ENCODE measurements at places on chromosomes 4 and X.

GRCh38 chr4:100075056-100075455 is 115.2 kb downstream of the DDIT4L start:
- DNase-seq: no peak

GRCh38 chr4:98939438-98939837 is 10.5 kb upstream of the EIF4E start:
- DNase-seq: no peak

DNA sequence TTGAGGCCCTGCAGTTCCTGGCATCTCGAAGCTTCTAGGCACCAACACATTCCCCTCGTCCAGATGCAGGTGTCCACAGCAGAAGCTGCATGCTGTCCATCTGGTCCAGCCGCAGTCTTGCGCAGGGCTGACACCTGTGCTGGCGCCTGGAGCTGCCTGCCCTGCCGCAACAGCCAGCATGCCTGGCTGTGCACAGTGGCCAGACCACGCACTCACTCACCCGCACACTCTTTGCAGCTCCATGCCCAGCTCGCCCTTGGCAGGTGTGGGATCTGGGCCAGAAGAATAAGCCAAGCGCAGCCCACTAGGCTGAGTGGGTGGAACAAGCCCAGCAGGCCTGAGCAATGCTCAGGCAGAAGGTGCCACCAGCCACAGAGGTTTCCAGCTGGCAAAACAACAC is 125.6 kb downstream of the PARM1 start:
- DNase-seq: no peak

GRCh38 chr4:95541889-95542607 is 6.7 kb downstream of the UNC5C start:
- DNase-seq: no peak

- DNase-seq: no peak
Observed at GRCh38 chr4:68250151-68250930, 4.8 kb upstream of the TMPRSS11B start.

DNA sequence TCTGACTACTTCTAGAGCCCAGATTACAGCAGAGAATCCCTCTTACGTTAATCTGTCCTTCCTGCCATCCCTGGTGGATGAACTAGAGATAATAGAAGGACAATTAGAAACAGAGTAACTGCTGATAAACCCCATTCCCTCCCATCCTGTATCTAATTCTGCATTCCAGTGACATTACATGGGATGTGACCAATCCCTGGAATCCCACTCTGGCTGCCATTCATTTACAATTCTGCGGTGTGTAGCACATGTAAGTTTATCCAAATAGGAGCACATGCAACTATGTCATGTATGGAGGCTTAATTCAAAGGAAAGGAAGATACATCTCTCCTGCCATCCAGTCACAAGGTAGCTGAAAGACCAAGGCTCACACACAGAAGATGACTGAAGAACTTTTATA is 339.5 kb downstream of the GPAT3 start:
- no peak for DNase-seq

DNA sequence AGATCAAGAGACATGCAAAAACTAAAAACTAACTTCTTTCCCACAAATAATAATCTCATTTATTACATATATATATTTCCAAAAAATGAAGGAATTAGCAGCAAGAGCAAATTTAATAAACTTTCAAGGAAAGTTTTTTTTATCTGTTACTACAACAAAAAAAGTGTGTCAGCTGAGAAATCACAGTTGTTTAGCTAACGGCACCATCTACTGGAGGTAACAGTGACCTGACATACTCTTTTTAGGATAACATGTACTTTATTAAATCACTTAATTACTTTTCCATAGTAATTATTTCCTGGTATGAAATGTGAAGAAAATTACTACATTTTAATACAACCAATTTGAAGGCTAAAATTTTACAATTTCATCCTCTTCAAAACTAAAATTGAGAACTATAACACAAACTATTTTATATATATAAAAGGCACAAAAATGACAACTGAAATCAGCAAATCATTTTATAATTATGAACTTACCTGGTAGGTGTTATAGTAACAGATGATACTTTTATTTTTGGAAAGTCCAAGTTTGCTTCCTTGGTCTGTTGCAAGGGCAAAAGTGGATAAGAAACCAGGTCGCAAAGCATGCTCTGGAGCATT is 9.1 kb downstream of the LAMTOR3 start:
- peak; percentile 16 for DNase-seq

DNA sequence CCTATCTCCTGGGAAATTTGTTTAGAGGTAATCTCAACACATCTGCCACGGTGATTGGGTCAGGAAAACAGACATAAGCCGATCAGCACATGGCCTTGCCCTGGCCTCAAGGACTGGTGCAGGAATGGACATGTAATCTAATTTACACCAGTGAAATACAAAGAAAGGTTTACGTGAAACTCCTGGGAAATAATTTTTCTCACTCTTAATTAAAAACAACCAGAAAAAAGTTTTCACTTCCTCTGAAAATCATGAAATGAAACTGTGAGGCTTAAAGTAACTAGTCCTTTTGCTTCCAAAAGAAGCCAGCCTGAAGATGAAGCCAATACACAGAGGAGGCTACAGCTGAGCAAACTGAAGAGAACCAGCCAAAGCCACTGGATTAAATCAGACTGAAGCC is 154.1 kb upstream of the FAM241A start:
- DNase-seq: no peak

DNA sequence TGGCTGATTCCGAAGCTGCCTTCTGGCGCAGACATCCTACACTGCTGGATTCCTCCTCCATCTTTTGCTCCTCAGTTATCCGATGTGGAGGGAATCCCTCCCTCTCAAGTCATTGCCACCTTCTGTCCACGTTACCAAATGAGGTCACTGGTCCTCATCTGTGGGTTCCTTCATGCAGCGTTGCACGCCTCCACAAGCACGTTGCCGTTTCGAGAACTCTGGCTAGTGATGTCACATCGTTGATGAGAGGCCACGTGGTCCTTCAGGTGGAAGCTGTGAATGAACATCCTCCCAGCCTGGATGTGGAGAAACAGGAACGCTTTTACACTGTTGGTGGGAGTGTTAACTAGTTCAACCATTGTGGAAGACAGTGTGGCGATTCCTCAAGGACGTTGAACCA is 323.2 kb downstream of the DHRSX start:
- DNase-seq: no peak

- no peak for DNase-seq
Observed at GRCh38 chr4:184587221-184587620, 62.0 kb downstream of the CASP3 start.

GRCh38 chrX:71098302-71098701 is 2.7 kb downstream of the FOXO4 start:
- no peak for DNase-seq

DNA sequence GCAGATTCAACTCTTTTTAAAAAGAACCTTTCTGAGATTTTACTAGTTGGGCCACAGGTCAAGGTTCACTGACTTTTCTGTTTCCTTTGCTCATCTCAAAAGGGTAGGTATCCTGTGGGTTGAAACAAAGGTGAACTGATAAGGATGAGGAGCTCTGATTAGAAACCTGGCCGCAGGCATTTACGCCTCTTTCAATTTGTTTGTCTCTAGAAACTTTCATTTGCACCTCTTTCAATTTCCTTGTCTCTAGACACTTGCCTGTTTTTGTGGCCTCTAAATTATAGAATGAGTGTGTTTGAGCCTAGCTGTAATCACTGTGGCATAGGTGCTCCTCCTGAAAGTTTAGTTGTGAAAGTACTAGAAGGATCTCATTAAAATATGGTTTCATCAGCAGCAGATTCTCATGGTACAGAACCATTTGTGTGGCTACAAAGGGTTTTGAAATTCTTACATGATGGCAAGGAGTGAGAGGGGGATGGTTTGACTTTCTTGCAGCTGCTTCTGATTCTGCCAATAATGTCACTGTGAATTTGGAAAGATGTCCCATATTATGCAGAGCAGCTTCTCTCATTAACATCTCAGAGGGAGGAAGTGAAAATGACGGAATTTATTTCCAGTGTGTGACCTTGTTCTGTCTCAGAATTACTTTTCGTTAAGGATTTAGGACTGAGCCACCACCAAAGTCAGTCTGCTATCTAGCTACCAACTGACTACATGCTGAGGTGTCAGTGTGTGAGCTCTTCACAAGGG is 142.2 kb downstream of the SH2D1A start:
- no peak for DNase-seq

DNA sequence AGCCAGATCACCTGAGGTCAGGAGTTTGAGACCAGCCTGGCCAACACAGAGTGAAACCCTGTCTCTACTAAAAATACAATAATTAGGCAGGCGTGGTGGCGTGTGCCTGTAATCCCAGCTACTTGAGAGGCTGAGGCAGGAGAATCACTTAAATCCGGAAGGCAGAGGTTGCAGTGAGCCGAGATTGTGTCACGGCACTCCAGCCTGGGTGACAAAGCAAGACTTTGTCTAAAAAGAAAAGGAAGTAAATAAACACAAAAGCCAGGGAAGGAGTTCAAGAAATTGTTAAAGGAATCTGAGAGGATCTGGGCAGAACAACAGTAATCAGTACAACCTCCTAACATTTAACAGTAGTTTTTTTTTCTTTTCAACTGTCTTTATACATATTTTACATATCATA is 48.7 kb upstream of the ARHGEF6 start:
- no peak for DNase-seq

DNA sequence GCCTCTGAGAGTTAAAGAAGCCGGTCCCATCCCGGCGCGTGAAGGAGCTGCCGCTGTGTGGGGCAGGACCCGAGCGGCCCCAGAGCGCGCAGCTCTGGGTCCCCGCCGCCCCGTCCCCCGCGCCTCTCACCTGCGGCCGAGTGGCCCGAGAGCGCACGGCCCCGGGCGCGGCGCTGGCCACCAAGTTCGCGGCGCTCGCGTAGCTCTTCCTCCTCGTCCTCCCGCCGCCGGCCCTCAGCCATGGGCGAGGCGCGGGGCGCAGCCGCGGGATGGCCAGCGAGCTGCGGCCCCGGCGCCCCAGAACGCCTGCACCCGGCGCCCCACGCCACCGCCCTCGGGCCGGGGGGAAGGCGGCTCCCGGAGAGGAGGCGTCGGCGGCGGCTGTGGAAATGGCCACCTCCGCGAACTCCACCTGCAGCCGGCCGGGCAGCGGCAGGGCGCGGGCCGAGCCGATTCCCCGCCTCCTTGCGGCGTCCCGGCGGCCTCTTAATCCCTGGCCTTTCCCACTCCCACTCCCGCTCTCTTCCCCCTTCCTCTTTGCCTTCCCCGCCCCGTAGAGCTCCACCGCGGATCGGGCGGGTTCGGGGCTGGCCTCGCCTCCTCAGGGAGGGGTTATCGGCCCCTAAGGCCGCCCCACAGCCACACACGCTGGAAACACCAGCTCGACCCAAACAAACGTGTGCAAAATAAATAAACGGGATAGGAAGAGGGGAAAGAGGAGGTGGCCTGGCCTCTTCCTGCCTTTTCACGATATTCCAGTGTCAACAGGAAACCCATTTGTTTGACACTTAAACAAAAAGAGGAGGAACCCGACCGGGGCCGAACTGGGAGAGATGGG is at the start of gene SH3D19:
SH3D19 (minus strand) TSS at position 495 of the 838 bp plus-strand sequence; CDS start at position 242, 253 bp downstream.
- DNase-seq: no peak

GRCh38 chr4:6914448-6914847 is 4.8 kb downstream of the TBC1D14 start:
- DNase-seq: no peak

GRCh38 chrX:40176351-40177116 is 78.8 kb upstream of the BCOR start:
- no peak for DNase-seq

GRCh38 chr4:13534344-13535063 is 9.8 kb downstream of the NKX3-2 start:
- DNase-seq: no peak

- DNase-seq: no peak
Observed at GRCh38 chr4:90181644-90182043, 54.5 kb downstream of the CCSER1 start.

DNA sequence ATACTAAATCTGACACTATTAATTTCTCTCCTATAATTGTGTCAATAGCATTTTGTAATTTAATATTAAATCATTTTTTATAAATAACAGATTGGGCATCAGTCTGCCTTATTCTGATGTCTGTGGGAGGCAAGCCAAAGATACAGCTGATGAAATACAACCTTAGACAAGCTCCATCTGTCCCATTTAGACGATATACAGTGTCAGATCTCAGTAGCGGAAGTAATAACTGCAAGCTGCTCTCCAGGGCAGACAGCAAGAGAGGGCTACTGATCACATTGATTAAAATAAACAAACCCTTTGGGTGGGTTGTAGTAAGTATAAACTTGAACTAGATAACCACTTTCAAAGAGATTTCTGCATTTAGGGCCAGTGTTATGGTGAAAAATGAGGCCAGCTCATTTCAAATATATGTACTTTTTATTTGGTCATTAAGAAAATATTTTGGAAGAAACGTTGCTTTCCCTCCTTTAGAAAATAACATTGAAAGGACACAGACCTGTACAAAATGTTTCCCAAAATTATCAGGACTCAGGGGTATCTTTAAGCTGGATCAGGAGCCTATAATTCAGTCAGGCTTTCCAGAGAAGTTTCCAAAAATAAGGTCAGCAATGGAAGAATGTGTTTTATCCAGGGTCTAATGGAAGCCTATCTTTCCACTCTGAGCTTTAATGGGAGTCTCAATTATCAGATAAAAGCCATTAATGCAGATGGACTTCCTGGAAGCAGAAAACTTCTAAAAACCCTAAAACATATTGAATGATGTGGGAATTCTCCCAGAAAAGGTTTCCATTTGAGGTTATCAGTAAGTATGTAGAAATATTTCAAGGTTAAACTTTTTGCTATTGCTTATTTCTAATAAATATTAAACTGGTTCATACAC is 1028.8 kb upstream of the IGFBP7 start:
- DNase-seq: no peak

- no peak for DNase-seq
Observed at GRCh38 chrX:17075004-17075403, 128.5 kb downstream of the REPS2 start.

DNA sequence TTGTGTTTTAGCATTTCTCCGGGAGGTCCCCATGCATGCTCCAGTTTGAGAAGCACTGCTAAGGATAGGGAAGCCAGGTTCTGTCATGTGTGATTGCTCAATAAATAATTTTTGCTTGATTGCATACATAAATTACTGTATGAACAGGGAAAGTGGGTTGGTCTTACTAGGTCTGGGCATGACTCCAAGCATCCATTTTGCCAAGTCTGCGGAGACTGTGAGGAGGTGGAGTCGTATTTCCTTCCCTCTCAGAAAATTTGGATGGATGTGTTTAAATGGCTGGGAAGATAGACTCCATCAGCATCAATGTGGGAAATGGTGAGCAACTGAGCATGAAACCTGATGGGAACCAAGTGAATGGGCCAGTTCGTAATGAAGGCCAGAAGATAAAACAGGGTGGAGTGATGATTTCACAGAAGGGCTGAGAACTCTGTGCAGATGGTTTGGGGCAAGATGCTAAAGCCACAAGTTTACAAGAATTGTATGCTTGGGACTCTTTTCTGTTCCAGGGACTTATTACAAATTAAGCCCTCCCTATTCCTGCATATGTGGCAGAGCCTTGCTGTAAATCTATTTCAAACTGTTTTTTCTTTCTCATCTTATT is 84.1 kb downstream of the NHS start:
- peak; percentile 45 for DNase-seq

GRCh38 chrX:129522184-129523078 is 859 bp downstream of the SMARCA1 start:
- DNase-seq: no peak

- DNase-seq: no peak
Observed at GRCh38 chr4:108168671-108169523, at the start of gene LEF1. Gene LEF1, minus strand, starts transcription at chr4:108168932. Its CDS starts 1,165 bp downstream, at chr4:108167767.

GRCh38 chr4:96599752-96600151 is 759.9 kb downstream of the PDHA2 start:
- no peak for DNase-seq

Data from HFF-Myc (cell line).